Caco-2 (cell line): ENCODE measurements at places on chromosomes 16 and 17. TPM values are rescaled to one million over a fixed set of nuclear protein-coding genes. Genes with fewer than 3 reads are reported as not detected.

- no peak overlapping the region for H3K27ac ChIP-seq
- H3K36me3 ChIP-seq, result no peaks in the 10 kb centered on the region
- no peak for DNase-seq
- H3K4me1 ChIP-seq, result no peaks in the 10 kb centered on the region
Measured at GRCh38 chr17:80876950-80877728, 114.5 kb upstream of the CHMP6 start.

GRCh38 chr17:33342025-33342424 is 48.9 kb upstream of the ASIC2 start:
- no peak overlapping the region for H3K27ac ChIP-seq
- H3K4me1 ChIP-seq, result peaks cover 13% of the 10 kb centered on the region; the same call in 1 of the 2 replicates
- no peak overlapping the region for H3K4me3 ChIP-seq
- no peaks in the 10 kb centered on the region for H3K36me3 ChIP-seq
- no peak for DNase-seq

DNA sequence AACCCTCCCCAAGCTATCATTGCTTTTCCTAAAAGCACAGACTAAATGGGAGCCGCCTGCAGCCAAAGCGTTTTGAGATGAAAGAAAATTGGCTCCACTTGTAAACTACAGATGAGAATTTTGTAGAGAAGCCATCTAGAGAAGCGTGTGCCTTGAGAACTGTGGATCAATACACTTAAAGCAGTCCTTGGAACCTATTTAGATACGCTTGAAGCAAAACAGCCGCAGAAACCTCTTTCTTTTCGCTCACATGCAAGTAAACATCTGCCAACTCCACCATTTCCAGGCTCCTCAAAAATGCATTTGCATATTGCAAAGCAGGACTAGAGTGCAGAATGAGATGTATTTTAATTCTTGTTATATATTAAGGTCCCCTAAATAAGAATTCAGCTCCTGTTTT is 13.1 kb downstream of the KIAA0513 start:
- no peak overlapping the region for H3K4me3 ChIP-seq
- no peaks in the 10 kb centered on the region for H3K36me3 ChIP-seq
- no peak for DNase-seq
- H3K4me1 ChIP-seq, result no peaks in the 10 kb centered on the region

- peak overlapping the region; percentile 45 for H3K4me3 ChIP-seq
- DNase-seq, result no peak
- H3K27ac ChIP-seq, result peak overlapping the region; percentile 93
- peaks cover 31% of the 10 kb centered on the region for H3K4me1 ChIP-seq
- no peaks in the 10 kb centered on the region for H3K36me3 ChIP-seq
Measured at GRCh38 chr17:29177541-29177870, 2.7 kb downstream of the MYO18A start.

DNA sequence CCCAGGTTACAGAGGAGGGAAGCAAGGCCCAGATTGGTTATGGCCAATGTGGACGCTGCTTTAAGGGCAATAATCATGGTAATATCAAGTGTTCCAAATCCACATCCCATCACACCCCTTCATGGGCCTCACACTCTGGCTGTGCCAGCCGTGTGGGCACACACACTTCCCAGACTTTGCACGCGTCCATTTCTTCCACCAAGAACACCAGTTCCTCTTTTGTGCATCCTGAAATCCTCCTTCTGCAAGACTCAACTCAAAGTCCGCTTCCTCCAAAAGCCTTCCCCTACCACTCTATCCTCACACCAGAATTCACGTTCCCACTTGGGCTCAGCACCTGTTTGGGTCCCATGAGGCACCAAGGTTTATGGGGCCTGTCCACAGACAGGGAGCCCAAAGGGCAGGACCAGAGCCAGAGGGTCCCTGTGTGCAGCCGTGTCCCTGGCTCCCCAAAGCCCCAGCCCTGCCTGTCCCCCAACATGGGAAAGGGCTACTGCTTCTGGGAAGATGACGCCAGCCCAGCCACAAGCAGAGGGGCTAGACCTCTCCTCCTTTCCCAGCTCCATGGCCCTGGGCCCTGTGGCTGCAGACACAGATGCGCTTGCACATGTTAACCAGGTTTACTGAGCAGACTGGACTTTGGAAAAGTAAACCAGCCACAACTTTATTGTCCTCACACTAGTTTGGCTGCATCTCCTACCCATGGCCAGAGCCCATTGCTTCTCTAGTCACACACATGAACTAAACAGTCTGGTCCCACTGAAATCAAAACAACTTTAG is 20.3 kb downstream of the SPNS3 start:
- DNase-seq, result peak; percentile 66
- peak overlapping the region; percentile 53 for H3K27ac ChIP-seq
- H3K27me3 ChIP-seq, result no peaks in the 10 kb centered on the region
- H3K4me3 ChIP-seq, result no peak overlapping the region

DNA sequence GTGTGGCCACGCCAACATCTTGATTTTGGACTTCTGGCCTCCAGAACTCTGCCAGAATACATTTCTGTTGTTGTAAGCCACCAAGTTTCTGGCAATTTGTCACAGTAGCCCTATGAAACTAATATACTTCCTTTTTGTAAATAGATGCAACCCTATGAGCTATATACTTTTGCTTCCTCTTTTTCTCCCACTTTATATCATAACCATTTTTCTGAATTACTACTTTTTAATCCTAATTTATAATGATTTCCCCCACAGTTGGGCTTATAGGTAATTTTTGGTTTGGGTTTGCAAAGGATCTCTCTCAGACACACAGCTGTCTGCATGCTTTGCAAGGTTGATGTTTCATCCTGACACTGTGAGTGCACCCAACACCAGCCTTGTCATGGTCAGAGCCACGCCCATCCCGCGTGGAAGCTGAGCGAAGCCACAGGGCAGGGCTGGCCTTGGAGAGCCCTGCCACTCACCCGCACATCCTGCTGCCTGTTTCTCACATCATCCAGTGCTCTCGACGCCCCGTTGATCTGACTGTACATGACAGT is 5.8 kb downstream of the TRIM25 start:
- no peaks in the 10 kb centered on the region for H3K27me3 ChIP-seq
- H3K27ac ChIP-seq, result no peak overlapping the region
- peaks cover 14% of the 10 kb centered on the region; the same call in 1 of the 2 replicates for H3K4me1 ChIP-seq
- no peak for DNase-seq

- H3K36me3 ChIP-seq, result no peaks in the 10 kb centered on the region
- peaks cover 3% of the 10 kb centered on the region; the same call in 1 of the 2 replicates for H3K4me1 ChIP-seq
- no peak for DNase-seq
- no peak overlapping the region for H3K4me3 ChIP-seq
- H3K27me3 ChIP-seq, result no peaks in the 10 kb centered on the region
Measured at GRCh38 chr16:12092544-12092921, 116.0 kb downstream of the SNX29 start.

Gene CD7
- total RNA-seq, result 0.37 and 0.93 TPM in 2 replicates
